ENCODE measurements at places on chromosomes 13 and 19.

GRCh38 chr19:42216653-42217519 is 591 bp downstream of the DEDD2 start:
- DNase-seq = peak; percentile 38

DNA sequence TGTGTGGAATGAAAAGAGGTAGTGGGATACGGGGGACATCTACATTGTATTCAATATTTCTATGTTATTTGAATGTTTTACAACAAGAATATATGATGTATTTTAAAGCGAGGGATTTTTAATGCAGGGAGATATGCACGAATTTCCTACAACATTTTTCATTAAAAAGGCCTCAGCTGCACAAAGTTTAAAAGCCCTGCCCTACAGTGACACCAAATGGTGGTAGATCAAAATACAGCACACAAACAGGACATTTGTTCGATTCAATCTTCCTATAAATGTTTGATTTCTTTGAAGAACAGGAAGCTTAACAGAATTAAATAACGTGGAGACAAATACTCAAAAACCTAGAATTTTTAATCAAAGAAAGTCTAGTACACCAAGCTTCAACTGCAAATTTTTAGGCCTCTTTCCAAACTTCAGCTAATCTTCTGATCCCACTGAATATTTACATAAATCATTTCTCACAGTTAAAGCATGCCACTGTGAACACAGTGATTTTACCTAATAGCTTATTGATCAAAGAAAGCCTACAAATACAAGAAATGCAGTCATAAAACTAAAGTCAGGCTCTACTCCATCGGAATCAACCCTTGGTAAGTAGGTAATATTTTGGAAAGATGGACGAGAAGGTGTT is 257.2 kb downstream of the DIAPH3 start:
- peak; percentile 24 for DNase-seq

- DNase-seq = no peak
Measured at GRCh38 chr13:52033039-52033438, 8.5 kb downstream of the UTP14C start.

DNA sequence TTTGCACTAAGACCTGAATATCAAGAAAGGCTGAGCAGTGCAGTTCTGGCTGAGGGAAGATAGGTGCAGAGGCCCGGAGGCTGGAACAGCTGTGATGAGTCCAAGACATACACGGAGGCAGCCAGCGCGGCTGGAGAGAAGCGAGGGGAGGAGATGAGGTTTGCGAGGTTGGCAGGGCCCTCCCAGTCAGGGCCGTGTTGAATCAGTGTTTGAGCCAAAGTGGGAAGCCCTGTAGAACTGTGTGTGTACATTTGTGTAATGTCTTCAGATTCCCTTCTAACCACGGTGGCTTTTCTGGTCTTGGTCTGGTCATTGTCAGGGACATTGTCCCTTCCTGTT is 34.9 kb downstream of the PAK4 start:
- DNase-seq = no peak
